ENCODE measurements at places on chromosomes 2 and 18.

DNA sequence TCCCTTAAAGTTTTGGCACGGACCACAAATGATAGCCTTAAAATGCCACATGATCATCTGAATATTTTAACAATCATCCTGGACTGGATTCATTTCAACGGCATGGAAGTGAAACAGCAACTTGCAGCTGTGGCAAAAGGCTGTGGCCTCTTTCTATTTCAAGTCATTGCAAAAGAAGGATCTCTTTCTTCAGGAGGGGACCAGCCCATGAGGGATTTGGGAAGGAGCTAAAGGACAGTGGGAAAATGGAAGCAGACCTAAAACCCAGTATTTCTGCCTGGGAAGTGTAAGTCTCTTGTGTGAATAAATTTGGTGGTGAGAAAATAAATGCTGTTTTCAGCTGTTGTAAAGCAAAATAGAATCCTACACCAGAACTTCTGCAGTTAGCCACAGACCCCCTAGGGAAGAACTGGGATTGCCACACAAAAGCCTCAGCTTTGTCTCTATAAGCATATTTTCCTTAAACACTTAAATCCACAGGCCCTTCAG is 107.3 kb upstream of the ZFP36L2 start:
- DNase-seq, result no peak

GRCh38 chr2:172739661-172740266 is 4.1 kb downstream of the RAPGEF4 start:
- no peak for DNase-seq

- DNase-seq, result no peak
These were observed 117.2 kb downstream of the CTNNA2 start for GRCh38 chr2:79630060-79630459.

DNA sequence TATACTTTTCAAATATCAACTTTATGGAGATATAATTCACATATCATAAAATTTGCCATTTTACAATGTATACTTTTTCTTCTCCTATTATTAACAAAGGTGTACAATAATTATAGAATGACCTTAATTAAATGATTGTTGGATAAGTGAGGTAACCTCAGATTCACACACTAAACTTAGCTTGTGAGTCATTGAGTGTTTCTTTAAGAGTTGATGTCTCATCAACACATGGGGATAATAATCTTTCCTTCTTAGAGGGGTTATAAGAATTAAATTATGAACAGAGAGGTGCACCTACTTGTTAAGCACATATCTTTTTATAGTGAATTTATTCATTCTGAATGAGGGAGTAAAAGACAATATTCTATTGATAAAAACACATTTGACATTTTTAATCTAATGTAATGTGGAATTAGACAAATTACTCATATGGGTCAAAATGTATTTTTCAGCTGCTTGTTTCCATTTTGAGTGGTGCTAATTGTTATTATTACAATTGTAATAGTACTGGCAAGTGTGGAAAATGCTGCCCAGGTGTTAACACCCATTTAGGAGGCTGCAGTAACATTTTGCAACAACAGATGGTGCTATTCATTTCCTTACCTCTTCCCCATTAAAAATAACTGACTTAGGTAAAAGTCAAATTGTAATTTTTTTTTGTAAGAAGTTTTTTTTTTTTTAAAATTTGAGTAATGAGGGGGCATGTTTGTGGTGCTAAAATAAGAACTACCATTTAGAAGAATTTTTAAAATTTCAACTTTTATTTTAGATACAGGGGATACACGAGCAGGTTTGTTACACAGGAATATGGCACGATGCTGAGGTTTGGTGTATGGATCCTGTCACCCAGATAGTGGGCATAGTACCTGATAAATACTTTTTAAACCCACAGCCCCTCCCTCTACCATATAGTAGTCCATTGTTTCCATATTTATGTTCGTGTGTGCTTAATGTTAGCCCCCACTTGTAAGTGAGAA is 32.1 kb upstream of the DYNAP start:
- DNase-seq, result no peak

GRCh38 chr18:55588870-55589595 is 1.0 kb upstream of the TCF4 start:
- DNase-seq, result peak; percentile 14

GRCh38 chr2:74708883-74709282 is 54.8 kb downstream of the SEMA4F start:
- DNase-seq, result no peak

DNA sequence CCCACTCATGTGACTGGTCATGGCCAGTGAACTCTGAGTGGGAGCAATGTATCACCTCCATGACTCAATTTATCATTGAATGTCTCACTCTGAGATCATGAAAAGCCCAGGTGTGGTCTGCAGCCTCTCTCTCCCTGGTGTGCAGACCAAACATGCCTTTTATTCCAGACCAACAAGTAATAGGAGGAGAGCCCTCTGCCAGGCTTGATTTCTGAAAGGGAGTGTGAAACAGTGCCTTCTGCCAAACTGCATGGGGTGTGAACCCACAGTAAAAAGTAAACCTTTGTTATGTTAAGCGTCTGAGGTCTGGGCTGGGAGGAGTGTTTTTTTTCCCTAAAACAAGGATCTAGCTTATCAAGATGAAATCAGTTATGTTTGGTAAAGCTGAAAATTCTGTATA is 601.2 kb downstream of the ADCYAP1 start:
- DNase-seq, result no peak

GRCh38 chr2:46865181-46865970 is 50.2 kb downstream of the MCFD2 start:
- DNase-seq, result no peak

- DNase-seq, result no peak
These were observed 93.4 kb upstream of the MSH2 start for GRCh38 chr2:47309472-47309951.

DNA sequence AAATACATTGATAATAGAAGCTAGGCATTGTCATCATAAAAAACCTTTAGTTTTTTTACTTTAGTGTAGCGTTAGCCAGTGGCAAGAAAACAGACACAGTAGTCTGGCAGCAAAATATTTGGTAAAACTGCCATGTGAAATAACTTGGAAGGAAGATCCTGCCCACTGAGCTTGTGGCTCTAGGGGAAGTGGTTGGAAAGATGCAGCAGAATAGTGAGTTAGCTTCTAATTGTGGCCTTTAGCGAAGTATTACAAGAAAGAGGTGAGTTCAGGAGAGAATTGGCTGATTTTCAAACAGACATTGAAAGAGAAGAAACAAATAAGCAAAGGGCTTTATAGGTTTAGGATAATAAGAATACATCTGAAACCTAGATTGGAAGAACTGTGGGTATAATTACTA is 1887.8 kb upstream of the CELF4 start:
- DNase-seq, result no peak

GRCh38 chr2:158079672-158080071 is 22.0 kb upstream of the UPP2 start:
- peak; percentile 0 for DNase-seq

DNA sequence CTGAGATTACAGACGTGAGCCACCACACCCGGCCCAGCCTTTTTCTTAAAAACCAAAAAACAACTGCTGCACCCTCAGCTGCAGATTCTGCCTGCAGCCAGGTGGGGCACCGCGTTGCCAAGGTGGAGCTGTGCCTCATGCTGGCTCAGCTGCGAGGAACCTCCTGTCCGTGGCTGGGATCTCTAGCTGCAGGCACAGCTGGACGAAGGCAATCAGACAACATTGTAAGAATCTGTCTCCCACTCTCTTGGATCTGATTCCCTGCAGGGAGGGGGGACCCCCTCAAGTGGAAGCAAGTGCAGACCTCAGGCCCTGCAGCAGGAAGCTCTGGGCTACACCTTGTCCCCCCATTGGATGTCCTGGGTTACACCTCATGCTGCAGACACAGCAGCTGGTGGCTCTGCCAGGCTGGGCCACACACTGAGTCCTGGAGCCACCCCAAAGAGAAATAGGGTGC is 24.1 kb downstream of the CIDEA start:
- no peak for DNase-seq

DNA sequence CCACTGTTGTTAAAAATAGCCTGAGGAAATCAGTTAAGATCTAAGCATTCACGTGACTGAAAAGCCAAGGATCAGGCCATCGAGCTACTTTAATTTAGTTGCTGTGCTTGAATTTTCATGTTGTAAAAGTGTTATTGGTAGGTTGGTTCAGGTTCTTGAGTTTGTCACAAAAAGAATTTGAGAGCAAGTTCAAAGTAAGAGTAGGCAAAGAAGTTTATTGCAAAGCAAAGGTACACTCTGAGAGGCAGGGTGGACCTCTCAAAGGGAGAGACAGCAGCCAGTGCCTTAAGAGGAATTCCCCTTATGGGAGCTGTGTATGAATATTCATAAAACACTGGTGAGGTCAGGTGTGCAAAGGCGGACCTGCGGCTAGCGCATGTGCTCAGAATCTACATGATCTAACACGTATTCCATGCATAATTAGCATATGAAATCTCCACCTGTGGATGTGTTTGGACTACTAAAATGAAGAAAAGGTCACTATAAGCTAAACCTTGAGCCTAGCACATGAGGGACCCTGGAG is 236.5 kb downstream of the NDUFA10 start:
- no peak for DNase-seq

DNA sequence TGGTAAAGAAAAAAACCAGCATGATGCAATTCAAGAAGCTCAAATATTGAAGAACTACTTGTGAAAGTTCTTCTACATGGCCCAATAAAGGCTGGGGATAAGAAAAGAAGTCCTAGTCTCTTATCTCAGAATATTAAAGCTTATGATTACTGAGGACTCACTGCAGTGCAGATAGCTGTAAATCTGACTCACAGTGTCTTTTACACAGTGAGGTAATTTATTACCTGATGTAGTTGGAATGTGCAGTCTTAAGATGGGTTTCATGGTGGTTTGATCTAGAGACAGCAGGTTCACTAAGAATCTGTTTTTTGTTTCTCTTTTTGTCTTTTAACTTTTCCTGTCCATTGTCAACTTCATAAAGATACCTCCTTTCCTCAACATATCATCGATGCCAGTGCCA is 484.0 kb upstream of the MAP2 start:
- DNase-seq, result no peak

DNA sequence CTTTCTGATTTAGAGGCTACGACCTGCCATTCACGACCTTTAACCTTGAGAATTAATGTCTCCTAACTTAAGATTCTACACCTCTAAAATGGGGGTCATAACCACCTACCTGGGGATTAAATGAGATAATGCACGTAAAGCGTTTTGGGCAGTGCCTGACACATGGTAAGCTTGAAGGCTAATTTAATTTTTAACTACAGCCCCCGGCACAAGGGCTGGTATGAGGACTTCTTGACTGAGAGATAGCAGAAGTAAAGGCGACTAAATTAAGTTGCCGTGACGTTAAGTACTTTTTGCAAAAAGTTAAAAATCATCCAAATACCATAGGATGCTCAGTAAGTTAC is 549 bp downstream of the MRPL35 start:
- no peak for DNase-seq

GRCh38 chr2:56376699-56377665 is 193.2 kb downstream of the CCDC85A start:
- no peak for DNase-seq

DNA sequence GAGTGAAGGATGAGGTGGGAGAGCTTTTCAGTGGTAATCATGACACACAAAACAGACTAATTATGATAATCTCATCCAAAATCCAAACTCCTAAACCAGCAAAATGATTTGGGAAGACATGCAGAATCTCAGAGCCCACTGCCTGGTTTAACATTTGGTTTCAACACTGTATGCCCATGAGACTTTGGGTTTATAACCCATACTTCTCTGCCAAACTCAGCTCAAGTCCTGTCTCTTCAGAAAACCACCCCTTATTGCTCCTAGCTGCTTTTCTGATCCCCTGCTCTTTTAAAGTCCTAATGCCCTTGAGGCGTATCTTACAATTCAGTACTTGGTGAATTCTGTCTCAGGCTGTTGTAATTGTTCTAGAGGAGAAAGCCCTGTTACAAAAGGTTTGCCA is 593.0 kb upstream of the ID2 start:
- no peak for DNase-seq

DNA sequence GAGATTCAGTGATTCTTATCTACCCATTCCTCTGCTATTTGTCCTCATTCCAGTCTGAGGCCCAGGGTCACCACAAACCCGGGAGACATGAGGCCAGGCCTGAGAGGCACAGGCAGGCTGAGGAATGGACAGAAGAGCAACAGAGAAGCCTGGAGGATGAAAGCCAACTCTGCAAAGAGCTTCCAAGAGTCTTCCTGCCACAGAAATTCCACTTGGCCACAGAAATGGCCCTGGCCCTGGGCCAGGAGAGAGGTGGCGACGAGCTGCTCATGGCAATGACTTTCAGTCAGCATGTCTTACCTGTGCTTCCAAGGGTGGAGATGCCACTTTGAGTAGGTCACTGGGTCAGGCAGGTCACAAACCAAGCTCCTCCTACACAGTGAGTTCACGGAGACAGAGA is 155.3 kb upstream of the PKDCC start:
- no peak for DNase-seq

GRCh38 chr2:153476816-153477635 is 1.5 kb downstream of the RPRM start:
- DNase-seq, result peak; percentile 74

DNA sequence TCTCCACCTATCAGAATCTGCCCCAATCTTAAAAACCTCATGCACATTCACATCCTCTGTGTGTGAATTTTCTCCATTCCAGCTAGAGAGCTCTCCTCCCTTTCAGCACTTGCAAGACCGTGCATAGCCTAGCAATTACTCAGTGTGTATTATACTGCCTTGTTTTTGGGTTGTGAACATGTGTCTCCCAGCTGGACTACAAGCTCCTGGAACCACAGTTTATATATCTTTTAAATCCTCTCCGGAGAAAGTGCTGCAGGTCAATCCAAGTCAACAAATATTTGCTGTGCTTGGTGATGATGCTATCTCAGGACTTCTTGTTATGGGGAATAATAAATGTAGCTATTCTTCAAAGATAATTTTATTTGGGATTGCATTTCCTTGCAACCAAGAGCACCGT is 58.2 kb upstream of the MEX3C start:
- no peak for DNase-seq

DNA sequence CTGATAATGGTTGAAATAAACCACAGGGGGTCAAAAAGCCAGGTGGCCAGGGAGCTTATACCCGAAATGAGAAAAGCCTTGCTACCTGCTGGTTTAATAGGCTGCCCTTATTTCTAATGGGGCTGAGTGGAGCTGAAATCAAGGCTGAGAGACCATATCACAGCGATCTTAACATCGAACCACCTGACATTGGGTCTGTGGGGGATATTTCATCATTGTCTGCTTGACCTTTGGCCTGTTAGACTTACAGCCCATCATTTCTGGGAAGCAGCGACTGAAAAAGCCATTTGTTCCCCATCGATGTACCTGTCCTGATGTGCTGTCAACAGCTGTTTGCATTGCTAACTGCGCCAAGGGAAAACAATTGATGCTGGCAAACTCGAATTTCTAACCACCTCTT is 199.7 kb upstream of the SLC14A2 start:
- DNase-seq, result peak; percentile 92

DNA sequence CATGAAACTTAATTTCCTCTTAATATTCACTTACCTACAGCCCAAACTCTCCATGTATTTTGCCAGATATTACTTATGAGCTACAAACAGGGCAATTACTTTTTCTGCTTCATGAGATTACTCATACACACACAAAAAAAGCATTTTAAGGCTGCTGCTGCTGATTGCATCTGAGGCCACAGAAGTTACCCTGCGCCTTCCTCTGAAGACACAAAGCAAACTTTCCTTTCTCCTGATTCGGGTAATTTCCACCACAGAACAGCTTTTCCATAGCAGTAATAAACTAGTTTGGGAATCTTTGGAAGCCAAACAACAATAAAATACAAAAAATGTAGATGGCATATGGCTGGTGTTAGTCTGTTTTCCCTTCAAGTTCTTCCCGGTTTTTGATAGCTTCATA is 6.2 kb downstream of the TTC32 start:
- DNase-seq, result no peak

Data from NCI-H2081 (cell line).